ENCODE measurements at places on chromosomes 11 and 22.

- DNase-seq: no peak
Observed at GRCh38 chr11:126339863-126340434, 15.5 kb upstream of the ST3GAL4 start.

DNA sequence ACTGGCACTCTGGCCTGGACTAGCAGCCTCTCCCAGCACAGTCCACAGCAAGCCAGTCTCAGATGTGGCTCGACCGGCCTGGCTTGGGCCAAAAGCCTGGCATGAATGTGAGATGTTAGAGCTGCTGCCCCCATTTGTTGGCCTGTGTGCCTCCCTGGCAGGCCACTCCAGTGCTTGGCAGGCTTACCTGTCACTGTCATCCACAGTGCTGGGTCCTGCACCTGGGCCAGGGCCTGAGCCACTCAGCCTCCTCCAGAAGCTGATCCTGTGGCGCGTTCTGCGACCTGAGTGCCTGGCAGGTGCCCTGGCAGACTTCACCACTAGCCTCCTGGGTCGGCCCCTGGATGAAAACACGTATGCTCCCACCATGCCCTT is 36.1 kb downstream of the RRP8 start:
- no peak for DNase-seq

DNA sequence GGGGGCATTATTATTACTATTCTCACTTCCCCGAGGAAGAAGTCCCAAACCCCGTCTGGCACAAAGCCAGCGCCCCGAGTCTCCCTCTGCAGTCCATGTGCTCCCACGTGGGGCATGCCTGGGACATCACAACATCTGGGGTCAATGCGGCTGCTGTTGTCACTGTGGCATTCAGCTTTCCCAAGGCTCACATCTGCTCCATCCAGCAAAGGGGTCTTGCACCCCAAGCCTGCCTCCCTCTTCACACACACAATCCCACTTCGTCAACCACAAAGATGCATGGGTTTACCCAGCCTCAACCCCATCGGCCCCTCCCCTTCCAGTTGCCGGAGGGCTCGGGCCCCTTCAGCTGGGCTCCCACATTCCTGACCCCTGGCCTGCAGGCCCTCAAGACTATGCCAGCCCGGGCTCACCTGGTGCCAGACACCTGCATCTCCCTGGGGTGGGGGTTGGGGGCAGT is 23.5 kb upstream of the RTN4R start:
- DNase-seq: no peak

GRCh38 chr11:8107642-8108041 is 26.6 kb downstream of the TUB start:
- DNase-seq: no peak
